ENCODE measurements at places on chromosomes 12 and 14. TPM values are rescaled to one million over a fixed set of nuclear protein-coding genes. Genes with fewer than 3 reads are reported as not detected.

The RNF212B gene
- total RNA-seq, result not detected

The RD3L gene
- not detected for total RNA-seq

The KRT72 gene
- total RNA-seq, result not detected

The TAS2R9 gene
- 0.14 TPM for total RNA-seq

The KLRF1 gene
- 0.21 TPM for total RNA-seq

The OR6C2 gene
- total RNA-seq, result not detected

The FANCM gene
- 3.1 TPM for total RNA-seq

The PRKD1 gene
- total RNA-seq, result under 0.01 TPM

The LBHD2 gene
- not detected for total RNA-seq

The LHX5 gene
- under 0.01 TPM for total RNA-seq

The ACVRL1 gene
- not detected for total RNA-seq

The PTCSC3 gene
- not detected for total RNA-seq

The CLEC6A gene
- total RNA-seq, result not detected

The PLEKHD1 gene
- 0.07 TPM for total RNA-seq

The DNAJC22 gene
- total RNA-seq, result not detected

The RNU7-1 gene
- not detected for total RNA-seq

The DPF3 gene
- 0.07 TPM for total RNA-seq

The NEUROD4 gene
- total RNA-seq, result not detected

The PMCH gene
- total RNA-seq, result not detected

The ABHD4 gene
- total RNA-seq, result 6.5 TPM

The NKX2-1 gene
- not detected for total RNA-seq

The CCDC196 gene
- total RNA-seq, result not detected

The DAAM1 gene
- 49.9 TPM for total RNA-seq

The OR4E2 gene
- total RNA-seq, result not detected

The DIO3 gene
- not detected for total RNA-seq

Measured in nasal cavity respiratory epithelium epithelial cell of viscerocranial mucosa (primary cell).